Stimulated activated CD8-positive, alpha-beta memory T cell treated with anti-CD3 and anti-CD28 coated beads, Interleukin-4, amount 100 ng/mL, for 24 hours (primary cell): ENCODE measurements at places on chromosomes 6 and 20.

DNA sequence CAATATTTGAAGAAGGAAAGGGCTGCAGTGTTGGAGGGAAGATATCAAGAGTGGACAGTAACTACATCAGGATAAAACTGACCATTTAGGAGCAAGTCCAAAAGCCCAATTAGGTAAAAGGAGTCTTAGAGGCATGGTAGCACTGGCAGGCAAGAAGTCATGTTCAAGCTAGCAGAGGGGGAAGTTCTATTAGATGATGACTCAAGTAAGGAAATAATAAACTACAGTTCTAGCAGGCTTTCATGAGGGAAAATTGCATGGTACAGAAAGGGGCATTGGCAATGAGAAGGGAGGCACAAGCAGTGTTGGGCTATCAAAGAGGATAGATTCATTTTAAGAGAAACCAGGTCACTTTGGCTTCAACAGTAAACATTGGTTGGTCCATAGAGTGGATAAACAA lies 156.1 kb upstream of the PTPRK start:
- no peak for DNase-seq

- no peak for DNase-seq
These were observed 940.5 kb upstream of the MANEA start for GRCh38 chr6:94636780-94637385.

DNA sequence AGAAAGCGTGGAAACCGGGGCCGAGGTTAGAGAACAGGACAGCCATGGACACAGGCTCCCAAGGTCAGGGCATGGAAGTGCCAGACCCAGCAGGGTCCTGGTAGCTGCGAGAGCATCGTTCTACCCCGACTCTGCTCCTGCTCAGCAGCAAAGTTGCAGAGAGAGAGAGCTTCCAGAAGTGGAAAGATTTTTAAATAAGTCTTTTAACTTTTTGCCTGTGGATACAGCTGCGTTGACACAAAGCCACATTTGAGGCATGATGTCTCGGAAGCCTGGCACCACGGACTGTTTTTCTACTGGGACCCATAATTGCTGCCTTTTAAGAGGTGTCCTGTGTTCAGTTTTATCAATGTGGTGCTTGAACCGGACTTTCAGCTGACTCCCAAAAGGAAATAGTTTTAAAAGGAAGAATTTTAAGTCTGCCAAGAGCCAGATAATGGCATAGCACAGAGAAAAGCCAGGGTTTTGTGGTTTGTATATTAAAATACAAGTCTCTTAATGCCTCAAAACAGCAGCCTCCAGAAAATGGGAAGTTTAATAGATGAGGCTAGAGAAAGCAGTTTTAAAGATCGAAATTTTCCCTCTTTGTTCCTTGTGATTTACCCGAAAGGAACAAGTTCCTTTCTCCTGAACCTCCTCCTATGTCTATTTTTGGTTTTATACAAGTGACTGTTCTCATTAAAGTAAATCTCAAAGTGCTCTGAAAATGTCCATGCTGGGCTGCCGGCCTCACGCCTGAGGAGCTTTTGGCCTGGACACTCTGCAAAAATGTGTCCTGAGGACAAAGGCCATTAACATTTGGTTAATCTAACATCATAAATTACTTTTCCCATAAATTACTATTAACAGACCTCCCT lies 91.5 kb downstream of the RIN2 start:
- no peak for DNase-seq

GRCh38 chr20:1883986-1884385 lies 11.2 kb upstream of the SIRPA start:
- no peak for DNase-seq

GRCh38 chr6:149929422-149929821 lies 6.5 kb upstream of the RAET1G start:
- no peak for DNase-seq

- DNase-seq: no peak
These were observed 41.7 kb downstream of the ADAT2 start for GRCh38 chr6:143408787-143409162.

DNA sequence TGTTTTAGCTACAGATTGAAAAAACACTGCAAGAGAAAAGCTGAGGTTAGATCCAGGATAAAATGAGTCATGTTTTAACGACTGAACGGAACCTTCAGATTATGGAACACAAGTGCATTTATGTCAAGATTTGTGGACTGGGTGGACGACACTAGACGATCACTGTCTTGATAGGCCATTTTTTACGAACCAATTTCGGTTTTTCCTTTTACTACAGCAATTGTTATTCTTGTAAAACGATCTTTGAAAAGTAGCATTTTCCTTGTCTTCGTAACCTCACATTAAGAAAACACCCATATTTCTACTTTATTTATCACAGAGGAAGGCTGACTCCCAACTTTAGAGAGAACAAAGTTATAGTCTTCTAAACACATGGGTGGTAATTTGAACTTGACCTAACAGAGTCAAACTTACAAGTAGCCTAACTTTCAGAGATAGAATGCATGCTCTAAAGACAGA lies 294.2 kb upstream of the TCF21 start:
- DNase-seq: no peak

DNA sequence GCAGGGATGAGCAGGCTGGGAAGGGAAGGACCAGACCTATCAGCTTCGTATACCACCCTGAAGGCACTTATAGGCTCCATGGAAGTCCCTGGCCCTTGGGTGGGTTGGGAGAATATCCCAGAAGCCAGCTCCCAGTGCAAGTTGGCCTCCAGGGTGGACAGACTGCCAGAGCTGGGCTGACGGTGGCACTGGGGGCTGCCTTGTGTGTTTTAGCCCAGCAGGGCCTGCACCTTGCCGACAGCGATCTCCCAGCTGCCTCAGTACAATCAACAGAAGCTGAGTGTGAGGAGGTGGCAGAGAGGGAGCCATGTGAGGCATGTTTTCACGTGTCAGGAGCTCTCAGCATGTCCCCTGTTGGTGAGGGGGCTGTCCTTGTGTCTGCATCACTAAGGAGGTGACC lies 159.5 kb downstream of the VEGFA start:
- DNase-seq: no peak

DNA sequence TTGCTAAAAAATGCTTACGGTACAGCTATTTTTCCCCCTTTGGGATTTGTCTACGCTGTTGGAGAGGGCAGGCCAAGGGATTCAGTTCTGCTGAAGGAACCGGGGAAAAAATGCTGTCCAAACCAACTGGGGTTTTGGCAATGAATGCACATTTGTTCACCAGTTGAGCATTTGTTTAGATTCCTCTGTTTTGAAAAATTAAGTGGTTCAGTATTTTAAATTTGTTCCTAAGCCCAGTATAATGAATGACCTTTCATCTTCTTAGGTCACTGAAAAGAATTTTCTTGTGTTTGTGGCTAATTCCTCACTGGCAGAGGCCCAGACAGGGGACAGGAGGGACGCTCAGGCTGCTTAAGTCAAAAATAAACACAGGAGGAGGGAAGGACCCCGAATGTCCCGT lies 10.8 kb upstream of the EYA2 start:
- DNase-seq: no peak

- DNase-seq: no peak
These were observed 117.2 kb upstream of the BMP5 start for GRCh38 chr6:55992546-55992945.

DNA sequence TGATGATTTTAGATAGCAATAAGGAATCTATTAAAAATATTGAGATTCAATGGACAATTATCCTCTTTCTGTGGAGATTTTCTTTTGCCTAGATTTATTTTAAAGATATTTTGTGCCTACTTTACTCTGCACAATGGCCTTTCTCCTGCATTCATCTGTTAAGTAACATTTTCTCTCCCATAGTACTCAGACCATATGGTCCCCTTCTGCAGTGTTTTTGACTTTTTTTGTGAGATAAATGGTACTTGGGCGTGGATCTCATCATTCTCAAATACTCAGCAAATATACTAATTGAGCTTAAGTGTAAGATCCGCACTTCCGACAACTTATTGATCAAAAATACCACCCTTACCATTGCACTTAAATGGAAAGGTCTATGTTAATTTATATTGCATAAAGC lies 55.8 kb downstream of the PHACTR1 start:
- DNase-seq: no peak

DNA sequence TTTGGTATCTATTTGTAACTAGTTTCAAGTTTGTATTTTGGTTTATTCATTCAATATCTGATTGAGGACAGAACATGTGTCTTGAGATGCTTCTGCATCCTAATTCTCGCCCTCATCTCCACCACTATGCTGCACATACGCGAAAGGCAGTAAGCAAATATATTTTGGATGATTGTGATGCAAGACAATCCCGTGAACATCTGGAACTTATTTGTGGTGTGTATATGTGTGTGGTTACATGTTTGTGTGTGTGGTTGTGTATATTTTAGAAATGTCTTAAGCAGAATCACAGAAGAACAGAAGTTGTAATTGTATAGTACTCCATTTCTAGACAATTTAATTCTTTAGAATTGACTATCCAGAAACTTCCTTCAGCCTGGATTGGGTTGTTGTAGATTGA lies 35.1 kb upstream of the RNF144B start:
- DNase-seq: no peak
